ENCODE measurements at places on chromosomes 1 and 21. TPM values are rescaled to one million over a fixed set of nuclear protein-coding genes. Genes with fewer than 3 reads are reported as not detected.

DNA sequence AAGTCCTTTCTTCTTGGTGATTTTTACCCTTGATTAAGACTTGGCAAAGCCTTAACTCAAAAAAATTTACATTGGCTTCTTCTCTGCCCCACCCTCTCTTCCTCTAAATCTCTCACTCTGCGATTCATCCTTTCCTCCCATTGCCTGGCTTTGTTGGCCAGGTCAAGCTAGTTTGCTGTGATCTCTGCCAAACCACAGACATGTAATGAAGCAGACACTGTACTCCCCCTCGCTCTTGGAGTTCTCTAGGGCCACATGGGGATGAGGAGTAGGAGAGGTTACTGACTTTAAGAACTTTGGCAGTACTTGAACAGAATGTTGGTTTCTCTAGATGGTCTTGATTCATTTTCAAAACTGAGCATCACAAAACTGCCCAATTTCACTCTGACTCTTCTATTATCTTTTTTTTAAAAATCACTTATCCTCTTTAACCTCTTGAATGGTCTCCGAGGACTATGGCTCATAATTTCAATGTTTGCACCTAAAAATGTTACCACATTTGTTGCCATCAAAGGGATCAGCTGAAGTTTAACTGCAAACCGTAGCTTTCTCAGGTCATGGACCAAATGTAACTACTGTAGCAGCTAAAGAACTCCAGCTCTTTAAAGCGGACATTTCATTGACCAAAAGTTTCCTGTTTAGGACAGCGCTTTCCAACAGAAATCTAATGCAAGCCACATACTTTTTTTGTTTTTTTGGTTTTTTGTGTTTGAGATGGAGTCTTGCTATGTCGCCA is 62.7 kb upstream of the IPO9 start:
- no peak for DNase-seq

The C1orf35 gene
- 11.6 TPM for total RNA-seq

The PTBP2 gene
- total RNA-seq, result 13.4 TPM

DNA sequence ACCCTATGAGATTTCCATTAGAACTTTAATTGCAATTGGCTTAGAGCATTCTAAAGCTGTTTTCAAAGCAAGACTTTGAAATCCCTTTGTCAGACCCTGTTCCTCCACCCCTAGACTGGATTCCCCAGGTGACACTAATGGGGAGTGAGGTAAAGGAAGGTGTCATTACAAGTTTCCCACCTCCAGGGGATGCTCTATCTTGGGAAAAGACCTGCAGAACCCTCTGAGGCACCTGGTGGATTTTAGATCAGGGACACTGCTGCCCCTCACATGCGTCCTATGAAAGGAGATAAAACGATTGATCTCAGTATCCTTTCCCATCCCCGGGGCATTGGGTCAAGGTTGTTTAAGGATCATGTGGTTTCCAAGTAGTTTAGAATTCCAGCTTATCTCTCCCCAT is 80.3 kb upstream of the RGS4 start:
- DNase-seq, result no peak

The MNDA gene
- not detected for total RNA-seq

- DNase-seq, result no peak
Measured at GRCh38 chr1:22825486-22826189, 115.0 kb downstream of the EPHB2 start.

The RGS16 gene
- total RNA-seq, result not detected

GRCh38 chr1:39835935-39836594 is 47.2 kb downstream of the TRIT1 start:
- no peak for DNase-seq

GRCh38 chr1:185250063-185250462 is 67.0 kb downstream of the IVNS1ABP start:
- no peak for DNase-seq

The CD52 gene
- total RNA-seq, result not detected

The GPR52 gene
- total RNA-seq, result 0.49 TPM

DNA sequence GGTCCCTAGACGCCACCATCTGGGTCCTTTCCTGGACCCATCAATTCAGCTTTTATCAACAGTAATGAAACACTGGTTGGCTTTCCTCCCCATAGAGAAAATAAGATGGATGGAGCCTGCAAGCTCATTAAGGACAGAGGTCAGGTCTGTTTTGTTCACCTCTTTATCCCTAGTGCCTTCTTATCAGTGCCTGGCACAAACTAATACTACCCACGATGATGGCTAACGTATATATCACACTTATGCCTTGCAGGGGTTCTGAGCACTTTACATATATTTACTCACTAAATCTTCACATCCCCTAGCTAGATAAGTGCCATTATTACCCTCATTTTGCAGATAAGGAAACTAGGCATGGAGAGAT is 5.1 kb upstream of the UBXN10 start:
- DNase-seq, result no peak

The CD34 gene
- total RNA-seq, result 16.9 TPM

The KIF17 gene
- total RNA-seq, result 0.13 TPM

DNA sequence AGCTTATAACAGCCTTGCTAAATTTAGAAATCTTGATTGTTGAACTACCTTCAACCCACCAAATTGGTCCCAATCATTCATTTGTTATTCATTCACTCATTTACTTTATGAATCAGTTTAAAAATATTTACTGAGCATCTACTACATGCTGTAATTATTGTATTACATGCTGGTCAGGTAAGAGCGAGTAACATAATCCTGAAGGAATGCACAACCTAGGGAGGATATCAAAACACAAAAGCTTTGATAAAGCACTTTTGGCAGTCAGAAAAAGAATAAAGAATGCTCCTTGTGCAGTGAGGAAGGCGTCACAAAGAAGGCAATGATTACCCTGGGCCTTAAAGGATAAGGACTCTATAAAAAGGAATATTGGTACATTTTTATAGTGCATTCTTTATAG is 518.9 kb upstream of the NR5A2 start:
- no peak for DNase-seq

DNA sequence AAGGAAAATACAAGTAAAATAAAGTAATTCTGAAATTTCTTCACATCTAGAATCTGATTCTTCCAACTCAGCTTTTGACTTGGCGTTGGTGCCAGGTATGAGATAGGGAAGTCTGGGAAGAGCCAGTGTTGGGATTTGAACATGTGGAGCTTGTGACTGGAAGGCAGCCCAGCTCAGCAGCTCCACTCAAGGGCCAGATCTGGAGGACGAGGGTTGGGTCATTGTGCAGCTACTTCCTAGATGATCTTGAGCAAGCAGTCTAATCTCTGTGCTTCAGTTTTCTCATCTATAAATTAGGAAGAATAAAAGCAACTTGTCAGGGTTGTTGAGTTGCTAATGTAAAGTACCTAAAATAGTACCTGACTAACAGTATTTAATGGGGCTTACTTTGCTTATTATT is 5.0 kb downstream of the ADARB1 start:
- no peak for DNase-seq

DNA sequence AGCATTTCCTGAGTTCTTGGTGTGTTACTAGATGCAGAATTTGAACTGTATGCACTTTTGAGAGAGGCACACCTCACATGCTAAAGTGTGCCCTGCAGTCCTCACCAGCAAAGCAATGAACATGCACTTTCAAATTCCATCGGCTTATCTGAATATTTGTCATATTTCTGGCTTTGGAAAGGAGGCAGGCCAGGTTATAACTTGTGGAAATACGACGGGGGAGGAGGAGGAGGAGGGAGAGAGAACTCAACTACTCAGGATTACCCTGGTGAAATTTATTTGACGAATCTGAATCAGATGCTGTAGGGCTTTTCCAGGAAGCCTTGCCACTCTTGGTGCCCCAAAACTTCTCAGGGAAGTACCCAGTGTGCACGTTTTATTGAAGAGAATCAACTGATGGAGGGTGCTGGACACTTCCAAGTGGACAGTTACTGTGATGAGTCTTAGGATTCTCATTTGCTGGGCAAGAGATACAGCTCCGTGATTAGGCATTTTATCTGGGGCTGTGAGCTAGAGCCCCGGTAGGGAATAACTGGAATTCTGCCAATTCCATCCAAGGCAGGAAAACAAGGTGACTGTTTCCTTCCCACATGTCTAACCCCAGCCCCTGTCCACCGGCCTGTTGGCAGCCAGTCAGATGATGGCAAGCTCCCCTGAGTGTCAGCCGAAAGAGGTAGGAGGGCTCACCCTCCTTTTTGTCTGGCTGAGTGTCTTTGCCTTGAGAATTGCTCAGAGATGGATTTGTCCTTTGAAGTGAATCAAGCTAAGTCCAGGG is 3.8 kb downstream of the PDPN start:
- no peak for DNase-seq

- no peak for DNase-seq
Measured at GRCh38 chr1:24203404-24203803, 16.3 kb upstream of the IFNLR1 start.

- DNase-seq, result no peak
Measured at GRCh38 chr1:208737922-208738321, 493.7 kb upstream of the PLXNA2 start.

GRCh38 chr1:184790642-184791549 is 36.2 kb upstream of the EDEM3 start:
- DNase-seq, result no peak

GRCh38 chr1:109786112-109786480 is 22.4 kb upstream of the EPS8L3 start:
- DNase-seq, result no peak

The HTR1D gene
- 0.42 TPM for total RNA-seq

The DDR2 gene
- 41.5 TPM for total RNA-seq

The PDE4B gene
- total RNA-seq, result 53.2 TPM

The HTR6 gene
- not detected for total RNA-seq

GRCh38 chr1:94790246-94790645 is 29.9 kb upstream of the SLC44A3 start:
- DNase-seq, result no peak

GRCh38 chr1:235854347-235854746 is 12.4 kb downstream of the LYST start:
- no peak for DNase-seq

DNA sequence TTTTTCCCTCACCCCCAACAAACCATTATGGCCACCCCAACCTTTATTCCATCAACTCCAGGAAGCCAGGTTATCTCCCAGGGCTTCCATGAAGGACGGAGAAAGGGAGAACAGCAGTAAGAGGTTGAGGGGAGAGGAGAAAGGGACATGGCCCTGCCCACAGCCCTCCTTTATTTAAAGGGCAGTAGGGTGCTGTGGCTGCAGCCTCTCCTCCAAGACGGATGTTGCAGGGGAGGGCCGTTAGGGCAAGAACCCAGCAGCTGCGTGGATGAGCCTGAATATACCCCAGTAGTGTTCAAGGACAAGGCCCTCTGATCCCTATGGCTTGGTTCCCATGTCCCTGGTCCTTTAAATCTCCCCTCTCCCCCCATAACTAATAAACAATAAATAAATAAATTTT is 5.9 kb downstream of the RXFP4 start:
- no peak for DNase-seq

The EFNA1 gene
- 53.3 TPM for total RNA-seq

The ADGRB2 gene
- total RNA-seq, result 0.85 TPM

GRCh38 chr1:109948285-109948630 is 36.3 kb upstream of the AHCYL1 start:
- DNase-seq, result no peak

The RSPH1 gene
- total RNA-seq, result not detected

The SFN gene
- total RNA-seq, result 0.13 TPM

DNA sequence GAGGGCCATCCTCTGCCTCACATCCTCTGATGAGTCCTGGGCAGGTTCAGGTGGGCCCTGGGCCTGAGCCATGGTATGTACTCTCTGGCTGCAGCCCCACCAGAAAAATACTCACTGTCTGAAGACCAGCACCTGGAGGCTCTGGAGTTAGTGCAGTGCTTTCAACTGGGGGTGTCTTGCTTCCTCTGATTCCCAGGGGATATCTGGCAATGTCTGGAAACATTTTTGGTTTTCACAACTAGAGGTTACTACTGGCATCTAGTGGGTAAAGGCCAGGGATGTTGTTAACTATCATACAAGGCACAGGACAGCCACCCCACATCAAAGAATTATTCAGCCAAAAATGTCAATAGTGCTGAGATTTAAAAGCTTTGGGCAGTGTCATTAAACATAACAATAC is 152.7 kb downstream of the HIVEP3 start:
- DNase-seq, result no peak

The IPO9 gene
- 24.9 TPM for total RNA-seq

The OR2M5 gene
- not detected for total RNA-seq

DNA sequence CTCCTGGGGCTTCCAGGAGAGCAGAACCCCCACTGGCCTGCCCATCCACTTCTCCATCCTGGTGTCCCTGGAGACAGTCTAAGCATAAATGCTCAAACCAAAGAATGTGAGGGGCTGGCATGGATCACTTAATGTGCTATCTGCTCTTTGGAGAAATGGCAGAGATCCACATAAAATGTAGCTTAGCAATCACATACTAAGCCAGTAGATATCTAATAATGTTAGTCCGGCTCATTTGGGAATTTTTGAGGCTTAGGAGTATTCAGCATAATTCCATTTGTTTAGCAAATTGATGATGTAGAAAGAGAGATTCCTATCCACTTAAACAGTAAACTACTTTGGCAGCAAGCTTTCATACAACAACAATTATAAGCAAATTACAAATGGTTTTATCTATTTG is 90.7 kb downstream of the TENT5C start:
- no peak for DNase-seq

DNA sequence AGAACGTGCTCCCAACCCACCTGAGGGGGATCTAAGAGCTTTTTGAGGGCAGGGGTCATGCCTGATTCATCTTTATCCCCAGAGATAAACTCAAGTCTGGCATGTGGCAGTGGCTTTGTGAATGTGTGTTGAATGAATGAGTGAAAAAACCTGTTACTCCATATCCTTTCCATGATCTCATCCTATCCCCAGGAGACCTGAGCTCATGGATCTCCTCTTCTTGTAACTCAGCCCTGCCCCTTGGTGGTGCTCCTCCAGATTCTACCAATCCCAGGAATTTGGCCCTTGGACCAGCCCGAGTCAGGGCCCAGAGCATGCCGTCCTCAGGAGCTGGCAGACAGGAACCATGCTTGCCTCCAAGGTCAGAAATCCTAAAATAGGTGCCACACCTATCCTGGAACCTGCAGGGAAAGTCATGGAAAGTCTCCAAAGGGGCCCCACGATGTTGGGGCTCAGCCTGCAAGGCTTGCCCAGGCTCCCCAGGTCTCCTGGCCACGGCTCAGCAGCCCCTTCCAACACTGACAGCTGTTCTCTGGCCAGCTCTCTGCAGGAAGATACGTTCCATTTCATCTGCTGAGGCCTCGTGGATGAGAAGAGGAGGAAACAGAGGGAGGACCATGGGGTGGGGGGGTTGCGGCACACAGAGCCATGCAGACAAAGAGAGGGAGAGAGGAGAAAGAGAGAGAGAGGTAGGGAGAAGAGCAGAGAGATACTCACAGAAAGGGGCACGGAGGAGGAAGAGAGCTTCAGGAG is 214.6 kb downstream of the TRABD2B start:
- no peak for DNase-seq

DNA sequence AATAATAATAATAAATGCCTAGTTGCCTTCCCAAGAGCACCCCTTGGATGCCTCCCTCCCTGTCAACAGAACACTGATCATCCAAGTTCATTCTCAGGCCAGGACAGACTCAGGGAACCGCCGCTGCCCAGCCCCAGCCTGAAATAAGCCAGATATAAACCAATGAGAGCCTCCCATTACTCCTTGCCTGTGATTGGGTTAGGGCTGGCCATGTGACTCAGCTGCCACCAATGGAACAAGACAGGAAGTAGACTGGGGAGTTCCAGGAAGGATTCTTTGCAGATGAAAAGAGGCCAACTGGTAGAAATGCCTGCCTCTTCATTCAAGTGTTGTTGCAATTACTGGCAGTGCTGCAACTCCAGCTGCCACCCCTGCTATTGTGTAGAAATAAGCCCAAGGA is 146.4 kb upstream of the TIAM1 start:
- DNase-seq, result no peak

All from pulmonary artery endothelial cell (primary cell).